PC-9 (cell line): ENCODE measurements at places on chromosomes 16 and 17.
A peak's percentile ranks its signal among the peaks of the same experiment; 100 is the strongest.

GRCh38 chr17:75704963-75705875, 16.0 kb upstream of the ITGB4 start:
- DNase-seq: no peak

DNA sequence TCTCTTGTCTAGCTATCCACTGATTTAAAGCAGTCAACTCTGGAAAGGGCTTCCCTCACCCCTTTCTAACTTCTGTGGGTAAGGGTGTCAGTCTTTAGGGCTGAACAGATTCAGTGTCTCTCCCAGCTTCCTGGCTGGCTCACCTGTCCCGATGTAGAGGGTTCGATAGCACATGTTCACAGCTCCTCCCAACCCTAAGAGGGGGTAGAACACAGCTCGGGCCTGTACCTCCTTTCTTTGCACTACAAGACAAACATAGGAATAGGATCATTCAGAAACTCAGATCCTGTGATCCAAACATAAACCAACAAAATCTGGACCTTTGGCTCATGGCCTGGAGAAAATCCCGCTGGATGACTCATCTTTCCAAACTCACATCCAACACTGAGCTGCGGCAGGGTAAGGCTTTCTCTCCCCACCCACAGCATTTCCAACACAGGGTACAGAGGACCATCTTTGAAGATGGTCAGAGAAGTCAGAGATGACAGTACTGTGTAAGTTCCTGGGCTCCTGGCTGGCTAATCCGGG, 5.8 kb upstream of the DHRS13 start:
- DNase-seq: no peak

DNA sequence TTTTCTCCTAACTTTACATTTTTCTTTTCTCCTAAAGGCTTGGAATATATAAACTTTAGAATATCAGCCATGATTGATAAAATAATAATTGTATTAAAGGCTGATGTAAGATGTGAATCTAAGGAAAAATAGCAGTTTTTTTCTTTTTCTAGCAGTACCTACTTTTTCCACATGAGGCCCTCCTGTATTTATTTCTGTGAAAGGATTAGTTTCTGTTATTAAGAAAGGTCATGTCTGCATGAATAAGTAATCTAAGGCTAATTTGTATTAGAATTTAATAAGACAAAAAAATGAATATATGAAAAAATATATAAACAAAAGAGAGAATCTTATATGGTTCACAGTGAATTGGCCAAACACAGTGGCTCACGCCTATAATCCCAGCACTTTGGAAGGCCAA, 85.3 kb downstream of the STXBP4 start:
- DNase-seq: no peak

- DNase-seq: no peak
Measured at GRCh38 chr17:45227101-45227925, 5.6 kb downstream of the FMNL1 start.

DNA sequence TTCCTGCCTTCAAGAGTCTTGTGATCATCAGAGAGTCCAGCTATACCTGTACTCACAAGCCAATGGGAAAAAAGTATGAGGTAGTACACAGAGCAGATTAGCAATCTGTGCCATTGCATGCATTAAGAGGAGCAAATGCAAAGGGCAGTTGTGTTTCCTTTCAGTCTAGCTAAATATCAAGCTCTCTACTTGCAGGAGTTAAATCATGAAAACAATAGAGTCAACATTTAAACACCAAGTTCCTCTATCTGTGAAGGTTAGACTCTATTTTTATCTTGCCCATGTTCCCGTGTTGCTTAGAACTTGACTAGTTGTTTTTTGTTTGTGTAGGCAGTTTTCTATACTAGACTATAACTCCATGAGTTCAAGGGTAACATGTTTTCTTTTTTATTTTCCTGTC, 4.7 kb upstream of the FAM20A start:
- no peak for DNase-seq

- peak; percentile 36 for DNase-seq
Measured at GRCh38 chr17:64635647-64636305, 26.3 kb downstream of the SMURF2 start.

GRCh38 chr17:75611851-75612429, 21.3 kb upstream of the SMIM5 start:
- DNase-seq: no peak
